ENCODE measurements at places on chromosomes 2 and 18.

- DNase-seq: no peak
These were observed 21.9 kb downstream of the CENPO start for GRCh38 chr2:24815171-24815570.

DNA sequence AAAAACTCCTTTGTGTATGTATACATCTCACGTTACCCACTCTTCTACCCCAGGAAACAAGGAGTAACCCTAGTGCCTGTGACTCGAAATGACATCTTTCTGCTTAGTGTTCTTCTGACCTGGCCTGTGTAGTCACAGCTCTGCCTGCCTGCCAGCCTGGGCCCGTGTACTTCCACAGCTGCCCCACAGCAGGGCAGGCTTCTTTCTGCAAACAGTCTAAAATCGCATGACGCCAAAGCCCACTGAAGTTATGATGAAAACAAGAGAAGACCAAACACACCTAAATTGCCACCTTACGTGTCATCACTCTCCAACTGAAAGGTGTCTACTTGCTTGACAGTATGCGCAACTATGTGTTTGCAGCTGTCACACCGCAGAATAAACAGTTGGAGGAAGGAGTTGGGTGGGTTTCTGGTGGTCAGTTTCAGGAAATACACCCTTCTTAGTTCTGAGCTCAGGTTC is 1.5 kb downstream of the GAREM1 start:
- DNase-seq: no peak

DNA sequence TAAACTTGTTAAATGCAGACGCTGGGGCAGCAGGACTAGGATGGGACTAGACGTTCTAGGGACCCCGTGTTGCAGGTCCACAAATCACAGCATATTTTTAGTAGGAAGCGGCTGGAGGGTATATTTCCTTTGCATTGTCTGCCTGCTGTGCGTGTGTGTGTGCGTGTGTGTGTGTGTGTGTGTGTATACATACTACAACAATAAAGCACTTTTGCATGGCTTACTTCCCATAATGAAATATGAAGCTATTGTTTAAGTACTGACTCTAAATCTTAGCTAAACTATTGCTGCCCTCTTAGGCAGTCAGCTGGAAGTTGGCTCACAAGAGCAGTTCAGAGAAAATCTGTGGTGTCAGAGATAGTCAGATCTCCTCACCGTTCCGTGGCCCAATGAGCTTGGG is 133.4 kb downstream of the CABLES1 start:
- no peak for DNase-seq

DNA sequence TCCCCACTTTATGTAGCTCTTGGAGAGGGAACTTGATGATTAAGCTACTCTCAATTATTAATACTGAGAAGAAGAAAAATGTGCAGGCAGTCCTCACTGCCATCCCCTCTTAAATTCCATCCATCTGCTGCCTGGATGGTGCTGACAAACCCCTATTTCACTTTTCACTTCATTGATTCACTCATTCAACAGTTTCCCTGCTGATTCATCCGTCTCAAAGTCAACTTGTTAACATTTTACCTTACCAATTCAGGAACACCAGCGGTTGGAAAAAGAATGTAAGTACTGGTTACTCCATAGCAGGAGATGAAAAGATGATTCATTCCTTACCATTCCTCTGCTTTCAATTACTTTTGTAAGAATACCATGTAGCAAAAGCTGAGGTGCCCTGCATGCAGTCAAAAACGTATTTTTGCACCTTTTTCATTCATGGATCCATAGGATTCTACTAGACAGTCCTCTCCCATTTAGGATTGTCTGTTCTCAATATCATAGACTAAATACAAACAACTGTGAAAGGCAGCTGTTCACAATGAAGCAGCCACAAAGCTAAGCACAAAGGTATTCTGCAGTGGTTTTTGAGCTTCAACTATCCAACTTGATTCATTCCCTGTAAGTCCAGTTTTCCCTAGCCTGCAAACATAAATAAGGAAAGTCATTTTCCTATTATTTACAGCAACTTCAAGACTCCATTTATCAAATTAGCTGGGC is 262.0 kb downstream of the MREG start:
- no peak for DNase-seq

DNA sequence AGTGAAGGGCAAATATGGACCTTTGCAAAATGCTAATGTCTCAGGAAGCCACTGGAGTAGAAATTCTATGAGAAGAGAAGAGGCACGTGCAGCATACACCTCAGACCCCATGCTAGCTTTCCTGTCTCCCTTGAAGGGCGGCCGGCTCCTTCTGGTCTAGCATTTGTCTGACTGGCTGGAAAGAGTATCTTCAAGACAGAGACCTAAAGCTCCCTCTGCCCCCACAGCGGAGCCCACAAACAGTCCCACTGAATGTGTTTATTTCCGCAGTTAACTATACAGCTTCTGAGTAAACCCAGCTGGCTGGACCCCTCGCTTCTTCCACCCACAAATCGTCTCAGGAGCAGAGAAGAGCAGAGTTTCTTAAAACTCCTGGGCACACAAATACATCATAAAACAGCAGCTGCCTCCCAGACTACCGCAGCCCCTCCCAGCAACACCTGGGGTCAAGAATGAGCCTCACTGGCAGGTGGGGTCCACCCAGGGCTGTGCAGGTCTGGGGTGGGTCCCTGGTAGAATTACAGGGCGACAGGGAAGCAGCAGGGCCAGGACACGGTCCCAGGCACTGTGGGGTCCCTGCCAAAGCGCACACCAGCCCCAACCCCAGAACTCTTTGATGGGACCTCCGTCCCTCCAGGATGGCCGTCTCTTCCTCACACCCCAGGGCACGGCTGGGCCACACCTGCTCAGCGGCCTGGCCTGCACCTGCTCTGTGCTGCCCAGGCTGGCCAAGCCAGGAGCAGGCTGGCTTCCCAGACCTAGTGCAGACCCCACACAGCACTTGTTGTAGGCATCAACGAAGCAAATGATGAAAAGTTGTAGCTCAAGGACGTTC is 103.8 kb downstream of the PXDN start:
- DNase-seq: no peak

GRCh38 chr2:72150157-72150860 is 2.6 kb upstream of the CYP26B1 start:
- peak; percentile 65 for DNase-seq
